ENCODE measurements at places on chromosomes 2 and 18.

DNA sequence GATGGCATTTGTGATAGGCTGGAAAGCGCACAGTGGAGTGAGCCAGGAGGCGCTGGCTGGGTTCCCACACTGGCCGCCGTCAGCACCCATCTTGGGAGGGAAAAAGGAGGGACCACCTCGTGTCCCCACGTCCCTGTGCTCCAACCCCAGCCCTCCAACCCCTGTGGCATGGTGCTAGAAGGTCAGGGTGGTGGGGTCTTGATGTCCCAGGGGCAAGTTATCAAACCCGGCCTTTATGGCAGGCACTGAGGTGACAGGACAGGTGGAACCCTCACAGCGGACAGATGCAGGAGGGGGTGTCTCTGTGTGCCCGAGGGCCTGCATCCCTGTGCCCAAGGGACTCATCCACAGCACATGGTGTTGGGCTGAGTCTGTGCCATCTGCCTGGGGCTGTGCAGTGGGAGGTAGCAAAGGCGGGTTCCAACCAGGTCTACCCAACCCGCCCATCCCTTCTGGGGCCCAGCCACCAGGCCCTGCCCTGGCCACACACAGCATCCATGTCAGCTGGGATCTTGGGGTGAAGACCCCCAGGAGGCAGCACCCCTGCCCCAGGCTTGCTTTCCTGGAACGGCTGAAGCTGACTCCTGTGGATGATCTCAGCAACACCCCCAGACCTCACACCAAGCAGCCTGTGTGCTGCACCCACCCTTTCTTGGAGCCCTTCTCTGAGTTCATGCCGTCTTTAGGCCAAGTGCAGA lies 246.1 kb downstream of the NDUFA10 start:
- no peak for DNase-seq

- DNase-seq: no peak
These were observed 101.7 kb downstream of the TTC32 start for GRCh38 chr2:19799881-19800780.

- no peak for DNase-seq
These were observed 223.6 kb downstream of the SLC8A1 start for GRCh38 chr2:40228310-40228709.

- DNase-seq: no peak
These were observed 870.0 kb upstream of the CHAC2 start for GRCh38 chr2:52897511-52898044.

DNA sequence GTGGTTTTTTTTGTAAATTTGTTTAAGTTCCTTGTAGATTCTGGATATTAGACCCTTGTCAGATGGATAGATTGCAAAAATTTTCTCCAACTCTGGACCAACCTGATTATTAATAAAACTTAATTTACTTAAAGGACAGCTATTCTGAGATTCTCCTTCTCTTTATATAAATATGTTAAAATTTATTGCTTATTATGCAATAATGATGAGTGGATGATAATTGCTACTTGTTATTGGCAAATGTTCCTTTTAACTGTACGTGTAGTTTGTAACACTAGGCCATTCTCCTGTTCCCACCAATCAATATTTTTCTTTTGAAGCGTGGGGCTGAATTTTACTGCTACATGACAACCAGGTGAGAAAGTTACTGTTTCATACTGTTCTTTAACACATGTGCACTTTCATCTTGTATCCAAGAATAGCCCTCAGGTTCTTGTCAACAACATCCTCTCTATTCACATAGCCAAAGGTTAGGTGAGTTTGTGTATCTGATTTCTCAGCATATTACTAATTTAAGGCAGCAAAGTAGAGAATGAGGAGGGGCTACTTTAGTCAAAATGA lies 16.6 kb upstream of the STK17B start:
- no peak for DNase-seq

GRCh38 chr2:202639231-202639630 lies 4.5 kb downstream of the FAM117B start:
- DNase-seq: no peak

DNA sequence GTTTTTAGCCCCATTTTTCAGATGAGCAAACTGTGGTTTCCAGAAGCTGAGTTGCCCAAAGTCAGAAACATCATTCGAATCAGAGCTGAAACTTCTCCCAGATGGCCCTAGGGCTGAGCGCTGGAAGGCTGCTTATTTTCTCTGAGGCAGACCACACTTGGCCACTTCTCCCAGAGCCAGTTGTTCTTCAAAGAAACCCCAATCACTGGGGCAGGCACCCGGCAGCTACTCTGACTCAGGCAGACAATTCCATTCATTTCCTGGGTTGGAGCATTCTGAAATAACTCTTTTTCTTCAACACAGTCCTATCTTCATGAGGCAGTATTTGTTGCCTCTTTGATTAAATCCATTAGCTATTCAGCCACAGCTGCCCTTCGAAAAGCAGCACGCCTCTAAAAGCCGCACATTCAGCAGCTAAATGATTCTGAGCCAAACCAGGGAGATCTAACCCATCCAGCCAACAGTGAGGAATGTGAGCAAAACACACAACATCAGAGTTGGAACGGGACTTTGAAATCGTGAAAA lies 40.9 kb downstream of the LRATD1 start:
- no peak for DNase-seq

GRCh38 chr18:46581648-46582047 lies 75.4 kb downstream of the LOXHD1 start:
- DNase-seq: no peak

- no peak for DNase-seq
These were observed 139.2 kb downstream of the LAMA3 start for GRCh38 chr18:23828426-23828825.

DNA sequence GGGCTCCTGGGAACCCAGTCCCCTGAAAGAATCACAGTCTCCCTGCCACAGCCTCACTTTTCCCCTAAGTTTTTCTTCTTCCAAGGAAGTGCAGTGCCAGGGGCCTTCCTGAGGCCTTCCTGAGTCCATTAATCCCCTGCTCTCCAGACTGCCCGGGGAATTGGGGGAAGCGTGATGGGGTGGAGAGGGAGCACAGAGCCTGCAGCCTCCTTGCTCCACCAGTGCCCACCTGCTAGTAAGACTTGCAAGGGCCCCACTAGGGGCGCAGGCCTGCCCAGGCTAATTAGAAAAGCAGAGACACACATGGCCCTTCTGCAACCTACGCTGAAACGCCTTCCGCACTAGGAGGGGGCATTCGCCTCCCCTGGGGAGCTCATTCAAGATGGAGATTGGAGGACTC lies 110.6 kb downstream of the MRO start:
- DNase-seq: no peak

DNA sequence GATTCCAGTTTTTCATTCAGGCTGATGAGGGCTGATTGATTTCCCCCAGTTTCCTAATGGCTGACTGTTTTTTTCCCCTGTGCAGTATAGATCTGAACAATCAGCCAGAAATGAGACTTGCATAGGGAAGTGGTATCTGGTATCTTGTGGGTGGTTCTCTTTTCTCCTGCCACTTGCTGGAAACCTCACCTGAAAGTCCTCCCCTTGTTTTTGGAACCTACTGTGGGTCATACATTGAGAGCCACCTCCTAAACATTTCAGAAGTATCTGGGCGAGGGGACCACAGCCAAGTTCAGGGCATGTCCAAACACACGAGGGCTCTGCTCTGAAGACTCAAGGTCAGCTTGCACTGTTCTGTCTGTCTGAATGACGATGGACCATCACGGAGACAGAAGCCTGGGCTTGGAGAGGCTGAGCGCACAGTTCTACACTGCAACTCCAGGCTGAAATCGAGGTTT lies 19.3 kb downstream of the ALPK2 start:
- DNase-seq: no peak
